ENCODE measurements at places on chromosomes 4 and X.
A peak's percentile ranks its signal among the peaks of the same experiment; 100 is the strongest.

GRCh38 chr4:86006057-86006456 lies 353.8 kb downstream of the MAPK10 start:
- no peak for DNase-seq

DNA sequence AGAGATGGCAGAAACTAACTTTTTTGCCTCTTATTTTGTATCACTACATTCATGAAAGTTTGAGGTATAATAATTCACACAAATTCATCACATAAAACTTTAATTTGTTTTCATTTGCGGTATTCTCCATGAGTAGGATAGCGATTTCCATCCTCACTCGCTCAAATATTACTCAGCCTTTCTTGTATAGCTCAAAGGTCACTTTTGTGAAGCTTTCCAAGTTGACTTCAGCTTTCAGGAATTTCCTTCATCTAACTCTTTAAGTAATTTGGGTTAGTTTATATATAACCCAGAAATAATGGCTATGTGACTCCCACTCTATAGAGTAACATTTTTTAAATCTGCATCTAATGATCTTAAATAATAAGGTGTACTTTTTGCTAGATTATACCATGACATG lies 314.4 kb downstream of the IL1RAPL1 start:
- DNase-seq, result no peak

DNA sequence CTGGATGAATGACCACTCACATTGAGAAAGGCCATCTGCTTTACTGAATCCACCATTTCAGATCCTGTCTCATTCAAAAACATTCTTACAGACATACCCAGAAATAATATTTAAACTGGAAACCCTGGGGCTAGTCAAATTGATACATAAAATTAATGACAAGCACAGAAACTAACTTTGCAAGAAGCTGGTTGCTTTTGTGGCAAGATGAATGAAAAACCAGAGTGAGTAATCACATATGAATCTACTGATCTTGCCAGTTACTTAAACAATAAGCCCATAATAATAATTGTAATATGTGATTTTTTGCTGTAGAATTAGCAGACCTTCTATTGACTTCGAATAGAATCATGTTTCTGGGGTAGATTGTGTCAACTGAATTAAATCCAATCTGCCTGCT lies 235.1 kb downstream of the PPARGC1A start:
- DNase-seq, result no peak

DNA sequence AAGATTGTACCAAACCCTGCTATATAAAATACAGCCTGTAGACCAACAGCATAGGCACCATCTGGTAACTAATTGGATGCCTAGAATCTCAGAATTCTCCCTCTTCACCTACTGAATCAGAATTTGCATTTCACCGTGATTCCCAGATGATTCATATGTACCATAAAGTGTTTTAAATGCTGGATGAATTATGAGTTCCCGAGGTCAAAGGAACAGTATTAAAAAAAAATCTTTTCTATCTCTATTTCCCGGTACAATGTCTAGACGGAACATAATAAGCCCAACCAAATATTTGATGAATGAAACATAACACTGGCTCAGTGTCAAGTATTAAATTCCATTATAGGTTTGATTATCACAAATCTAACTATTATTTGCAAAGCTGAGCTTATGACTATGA lies 280.0 kb downstream of the ANKRD50 start:
- DNase-seq, result no peak

GRCh38 chr4:158993891-158994290 lies 109.0 kb upstream of the RAPGEF2 start:
- no peak for DNase-seq

DNA sequence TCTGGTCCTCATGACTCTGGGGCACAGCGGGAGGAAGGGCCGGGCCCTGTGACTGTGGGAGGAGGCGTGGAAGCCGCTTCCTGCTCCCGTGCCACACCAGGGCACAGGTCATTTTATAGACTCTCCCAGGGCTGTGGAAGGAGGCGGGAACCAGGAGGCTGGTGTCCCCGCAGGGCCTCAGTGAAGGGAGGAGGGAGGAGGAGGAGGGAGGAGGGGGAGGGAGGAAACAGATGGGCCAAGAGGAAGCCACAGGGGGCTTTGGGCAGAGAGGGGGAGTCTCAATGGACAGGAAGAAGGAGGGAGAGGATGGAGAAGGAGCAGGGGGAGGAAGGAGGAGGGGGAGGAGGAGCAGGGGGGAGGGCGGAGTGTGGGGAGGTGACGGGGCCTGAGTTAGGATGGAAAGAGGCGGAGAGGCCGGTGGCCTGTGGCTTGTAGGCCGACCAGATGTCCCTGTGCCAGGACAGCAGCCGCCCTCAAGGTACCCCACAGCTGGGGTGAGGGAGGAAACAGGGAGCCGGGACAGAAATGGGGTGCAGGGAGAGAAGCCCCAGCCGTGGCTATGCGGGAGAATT lies 6.2 kb upstream of the PLCXD1 start:
- no peak for DNase-seq

GRCh38 chr4:141909541-141909940 lies 273.2 kb downstream of the IL15 start:
- DNase-seq, result no peak

DNA sequence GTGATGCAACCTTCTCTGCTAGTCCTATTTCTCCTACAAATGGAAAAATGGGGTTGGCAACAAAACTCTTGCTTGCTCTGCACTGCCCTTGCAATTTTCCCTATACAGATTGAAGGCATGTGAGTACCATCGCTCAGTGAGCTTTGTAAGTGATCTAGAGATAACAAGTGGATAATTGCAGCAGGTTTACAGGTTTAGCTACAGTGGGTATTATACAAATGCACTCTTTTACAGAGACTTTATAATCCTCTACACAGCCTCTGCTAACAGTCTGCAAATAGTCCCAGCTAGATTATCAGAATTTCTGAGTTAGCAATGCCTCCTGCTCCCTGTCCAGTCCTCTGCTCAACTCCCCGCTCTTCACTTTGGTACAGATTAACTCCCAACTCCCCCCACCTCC lies 11.1 kb downstream of the LEF1 start:
- DNase-seq, result no peak

GRCh38 chr4:55051532-55051931 lies 73.9 kb downstream of the KDR start:
- no peak for DNase-seq

DNA sequence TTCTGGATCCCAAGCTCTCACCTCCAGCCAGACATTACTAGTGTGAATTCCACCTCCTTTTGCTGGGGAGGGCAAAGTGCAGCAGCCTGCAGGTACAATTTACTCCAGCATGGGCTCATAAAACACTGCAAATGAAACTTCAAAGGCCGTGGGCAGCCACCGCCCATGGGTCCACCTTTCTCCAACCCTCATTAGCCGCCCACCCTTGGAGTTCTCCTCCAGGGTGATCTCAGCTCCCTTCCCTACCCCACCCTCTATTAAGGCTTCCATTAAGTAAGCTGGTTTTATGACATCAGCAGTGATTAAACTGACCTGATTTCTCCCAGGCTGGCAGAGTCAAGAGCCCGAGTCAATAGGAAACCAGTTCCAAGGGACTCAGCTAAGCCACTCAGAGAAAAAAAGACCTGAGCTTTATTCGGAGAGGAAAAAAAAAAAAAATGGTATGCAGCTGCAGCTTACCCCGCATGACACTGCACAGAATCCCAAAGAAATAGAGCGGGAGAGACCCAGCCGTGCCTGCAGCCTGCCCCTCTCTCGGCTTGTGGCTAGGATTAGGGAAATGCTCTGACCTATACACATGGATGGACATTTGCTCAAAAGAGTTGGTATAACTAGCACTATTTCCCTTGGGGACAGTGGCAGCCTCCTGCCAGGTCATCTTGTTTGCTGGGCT lies 319.6 kb downstream of the PTTG2 start:
- DNase-seq, result no peak

DNA sequence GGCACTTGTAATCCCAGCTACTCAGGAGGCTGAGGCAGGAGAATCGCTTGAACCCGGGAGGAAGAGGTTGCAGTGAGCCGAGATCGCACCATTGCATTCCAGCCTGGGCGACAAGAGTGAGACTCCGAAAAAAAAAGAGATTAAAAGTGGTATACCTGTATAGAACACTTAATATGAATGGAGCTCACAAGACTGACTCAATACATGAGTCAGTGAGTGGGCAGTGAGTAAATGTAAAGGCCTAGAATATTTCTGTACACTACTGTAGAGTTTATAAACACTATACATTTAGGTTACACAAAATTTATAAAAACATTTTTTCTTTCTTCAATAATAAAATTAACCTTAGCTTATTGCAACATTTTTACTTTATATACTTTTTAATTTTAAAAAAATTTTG lies 93.8 kb downstream of the CENPC start:
- DNase-seq, result no peak

DNA sequence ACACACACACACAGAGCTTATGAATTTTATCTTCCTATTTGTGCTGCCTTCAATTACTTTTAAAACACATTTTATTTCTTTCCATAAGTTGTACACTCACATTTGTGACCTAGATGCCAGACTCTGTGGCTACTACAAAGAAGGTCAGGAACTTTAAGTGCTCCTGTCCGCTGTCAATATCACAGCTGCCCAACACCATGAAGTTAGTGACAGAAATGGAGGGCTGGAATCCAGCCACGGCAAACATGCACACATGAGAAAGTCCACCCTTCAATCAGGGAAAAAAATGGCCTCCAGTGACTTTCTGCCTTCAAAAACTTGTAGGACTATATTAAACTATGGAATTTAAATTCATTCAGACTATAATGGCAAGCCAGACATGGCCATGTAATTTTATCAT lies 334.4 kb upstream of the FSTL5 start:
- DNase-seq, result no peak

GRCh38 chr4:1402516-1403091 lies 3.6 kb downstream of the NKX1-1 start:
- DNase-seq, result no peak

- DNase-seq, result no peak
Measured at GRCh38 chrX:7244405-7244804, 96.5 kb upstream of the PUDP start.

DNA sequence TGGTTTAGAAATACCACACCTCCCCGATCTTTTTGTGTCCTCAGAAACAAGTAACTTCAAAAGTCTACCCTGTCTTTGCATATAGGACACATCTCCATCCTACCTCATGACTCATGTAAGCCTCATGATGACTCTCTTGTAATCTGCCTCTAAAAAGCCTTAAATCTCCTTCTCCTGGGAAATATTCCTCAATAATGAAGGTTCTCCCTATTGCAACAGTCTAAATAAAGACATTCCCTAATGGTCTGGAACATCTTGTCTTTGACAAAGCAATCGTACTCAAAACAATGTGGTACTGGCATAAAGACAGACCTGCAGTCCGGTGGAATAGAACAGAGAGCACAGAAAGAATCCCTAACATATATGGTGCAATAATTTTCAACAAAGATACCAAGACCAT lies 257.7 kb downstream of the OPHN1 start:
- no peak for DNase-seq

DNA sequence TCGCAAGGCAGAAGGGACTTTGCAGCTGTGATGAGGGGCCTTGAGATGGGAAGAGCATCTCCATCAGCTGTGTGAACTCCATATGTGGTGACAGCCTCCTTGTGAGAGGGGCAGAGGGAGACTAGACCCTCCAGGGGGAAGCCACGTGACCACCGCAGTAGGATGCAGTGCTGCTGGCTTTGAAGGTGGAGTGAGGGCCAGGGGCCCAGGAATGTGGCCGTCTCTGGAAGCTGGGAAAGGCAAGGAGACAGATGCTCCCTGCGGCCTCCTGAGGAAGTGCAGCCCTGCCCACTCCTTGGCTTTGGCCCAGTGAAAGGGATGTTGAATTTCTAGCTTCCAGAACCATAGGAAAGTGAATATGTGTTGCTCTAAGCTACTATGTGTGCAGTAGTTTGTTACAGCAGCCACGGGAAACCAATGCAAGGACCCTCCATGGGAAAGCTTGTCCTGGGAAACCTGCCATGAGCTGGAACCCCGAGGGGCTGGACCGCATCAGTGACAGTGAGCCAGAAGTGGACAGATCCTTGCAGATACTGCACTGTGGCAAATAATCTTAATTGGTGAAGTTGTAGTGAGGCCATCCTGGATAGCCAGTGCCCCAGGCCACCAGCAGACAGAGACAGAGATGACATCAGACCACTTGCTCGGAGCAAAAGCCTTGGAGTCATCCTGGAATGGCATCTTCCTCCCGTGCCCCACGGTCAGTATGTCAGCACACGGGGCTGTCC lies 35.4 kb upstream of the SORCS2 start:
- DNase-seq, result no peak

DNA sequence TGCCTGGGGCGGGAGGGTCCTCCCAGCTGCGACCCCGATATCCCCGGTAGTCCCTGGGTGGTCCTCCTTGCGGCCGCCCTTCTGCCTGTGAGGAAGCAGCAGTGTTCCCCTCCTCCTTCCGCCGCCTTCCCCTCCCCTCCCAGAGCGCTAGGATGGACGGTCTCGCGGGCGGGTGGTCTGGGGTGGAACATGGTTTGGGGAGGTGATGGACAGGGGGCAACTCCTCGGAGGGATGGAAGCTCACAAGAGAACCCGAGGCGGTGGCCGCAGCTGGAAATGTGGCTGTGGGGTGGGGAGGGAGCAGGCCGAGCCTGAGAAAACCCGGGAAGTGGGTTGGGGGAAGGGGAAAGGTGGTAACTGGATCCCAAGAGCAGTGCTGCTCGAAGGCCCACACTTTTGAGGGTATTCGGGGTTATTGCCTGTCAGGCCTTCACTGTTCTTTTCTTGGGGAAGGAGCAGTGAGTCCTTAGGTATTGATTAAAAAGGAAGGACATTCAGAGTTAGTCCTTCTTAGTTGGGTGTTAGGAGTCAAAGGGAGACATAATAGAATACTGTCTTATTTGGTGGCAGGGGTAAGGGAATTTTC lies 581 bp downstream of the UBE2K start:
- no peak for DNase-seq

GRCh38 chr4:185190306-185190856 lies 13.4 kb downstream of the CFAP97 start:
- no peak for DNase-seq

GRCh38 chr4:86769794-86770193 lies 79.4 kb downstream of the SLC10A6 start:
- DNase-seq, result no peak

- no peak for DNase-seq
Measured at GRCh38 chrX:134528960-134529359, 69.0 kb downstream of the HPRT1 start.

DNA sequence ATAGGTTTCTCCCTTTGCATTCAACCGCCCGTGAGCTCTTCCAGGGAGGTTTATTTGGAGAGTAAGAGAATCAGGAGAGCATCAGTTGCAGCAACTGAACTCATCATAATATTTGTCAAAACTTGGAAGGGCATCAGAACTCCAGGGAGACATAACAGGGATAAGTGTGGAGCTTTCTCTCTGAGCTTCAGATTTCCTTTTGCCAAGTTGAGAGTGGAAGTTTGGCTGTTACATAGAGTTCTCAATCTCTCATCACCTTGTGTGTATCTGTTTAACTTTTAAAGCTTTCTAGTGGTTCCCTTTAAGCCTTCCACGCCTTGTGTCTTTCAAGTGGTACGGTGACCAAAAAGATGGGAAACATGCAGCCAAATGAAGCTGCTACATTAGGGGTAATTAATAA lies 18.8 kb downstream of the BMP3 start:
- no peak for DNase-seq

GRCh38 chrX:14039344-14039743 lies 9.7 kb upstream of the GEMIN8 start:
- no peak for DNase-seq

- no peak for DNase-seq
Measured at GRCh38 chr4:6093671-6094070, 75.4 kb upstream of the C4orf50 start.

GRCh38 chr4:110518889-110519490 lies 43.0 kb downstream of the ENPEP start:
- DNase-seq, result no peak

GRCh38 chr4:6293097-6293445 lies 23.4 kb downstream of the WFS1 start:
- DNase-seq, result no peak

GRCh38 chr4:139978692-139979091 lies 175.3 kb downstream of the MAML3 start:
- DNase-seq, result peak; percentile 47

- no peak for DNase-seq
Measured at GRCh38 chr4:38242822-38243387, 282.7 kb downstream of the PTTG2 start.

Data from GM18507 (cell line).